CD4-positive, alpha-beta memory T cell (primary cell): ENCODE measurements at places on chromosomes 5 and 9.

DNA sequence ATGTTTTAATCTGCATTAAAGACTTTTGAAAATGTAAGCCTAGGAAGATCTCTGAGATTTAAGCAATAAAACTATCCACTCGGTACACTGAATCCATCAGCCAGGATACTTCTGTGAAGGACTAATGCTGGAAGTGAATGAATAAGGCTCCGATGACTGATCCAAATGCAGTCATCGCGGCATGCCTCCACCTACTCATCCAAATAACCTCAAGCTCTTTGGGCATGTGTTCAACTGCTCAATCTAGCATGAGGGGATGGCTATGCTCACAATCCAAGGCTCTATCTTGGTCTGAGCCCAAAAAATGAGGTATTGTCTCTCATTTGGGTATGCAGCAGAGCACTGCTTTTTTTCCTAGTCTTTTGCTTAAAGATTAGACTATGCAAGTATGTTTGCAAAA, 19.2 kb downstream of the MARCHF3 start:
- DNase-seq: no peak

- DNase-seq: no peak
These were observed 47.4 kb upstream of the SLC2A8 start for GRCh38 chr9:127349483-127350113.

GRCh38 chr5:149800633-149801032, 70.5 kb downstream of the PPARGC1B start:
- no peak for DNase-seq

GRCh38 chr9:7095058-7095457, 337.3 kb downstream of the KDM4C start:
- DNase-seq: no peak

DNA sequence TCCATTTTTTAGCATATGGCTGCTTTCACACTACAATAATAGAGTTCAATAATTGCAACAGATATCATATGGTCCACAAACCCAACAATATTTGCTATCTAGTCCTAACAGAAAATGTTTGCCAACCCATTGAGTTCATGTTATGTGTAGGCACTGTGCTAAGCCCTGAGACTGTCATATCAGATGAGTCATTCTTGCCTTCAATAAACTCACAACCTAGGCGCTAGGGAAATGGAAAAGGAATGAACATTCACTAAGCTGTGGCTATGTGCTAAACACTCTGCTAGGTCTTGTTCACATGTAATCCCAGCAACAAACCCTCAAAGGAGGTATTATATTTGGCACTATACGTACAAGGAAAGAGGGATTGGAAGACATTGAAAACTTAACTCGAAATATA, 8.4 kb upstream of the TIMD4 start:
- no peak for DNase-seq

DNA sequence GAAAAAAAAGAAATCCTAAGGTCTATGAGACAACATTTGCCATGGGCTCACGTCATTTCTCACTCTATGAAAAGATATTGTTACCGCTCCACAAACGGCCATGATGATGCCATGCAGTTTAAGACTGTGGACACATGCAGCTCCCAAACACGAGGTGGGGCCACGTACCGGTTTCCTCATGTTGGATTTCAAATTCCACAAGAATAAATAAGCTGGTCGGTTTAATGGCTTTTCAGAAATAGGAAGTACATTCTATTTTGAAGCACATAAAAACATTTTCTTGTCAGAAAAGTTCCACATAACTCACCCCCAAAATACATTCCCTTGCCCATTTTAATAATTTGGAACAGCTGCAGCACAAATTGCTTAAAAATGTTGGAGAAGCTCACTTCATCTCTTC, 130.6 kb downstream of the MYO10 start:
- DNase-seq: no peak

DNA sequence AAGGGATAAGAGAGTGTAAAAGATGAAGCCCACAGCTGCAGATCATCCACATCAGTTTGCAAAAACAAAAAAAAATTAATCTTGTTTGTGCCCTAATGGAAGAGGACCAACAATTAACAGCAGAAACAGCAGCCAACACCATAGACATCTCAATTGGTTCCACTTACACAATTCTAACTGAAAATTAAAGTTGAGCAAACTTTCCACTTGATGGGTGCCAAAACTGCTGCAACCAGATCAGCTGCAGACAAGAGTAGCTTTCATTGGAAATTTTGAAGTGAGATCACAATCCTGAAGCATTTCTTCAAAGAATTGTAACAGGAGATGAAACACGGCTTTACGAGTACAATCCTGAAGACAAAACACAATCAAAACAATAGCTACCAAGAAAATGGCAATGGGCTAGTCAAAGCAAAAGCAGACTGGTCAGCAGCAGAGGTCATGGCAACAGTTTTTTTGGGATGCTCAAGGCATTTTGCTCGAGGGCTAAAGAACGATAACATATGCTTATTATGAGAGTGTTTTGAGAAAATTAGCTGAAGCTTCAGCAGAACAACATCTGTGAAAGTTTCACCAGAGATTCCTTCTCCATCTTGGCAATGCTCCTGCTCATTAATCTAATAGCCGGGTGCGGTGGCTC, 4.1 kb upstream of the RBM27 start:
- no peak for DNase-seq
